CD4-positive, alpha-beta T cell treated with Interleukin-1 beta for 1 hour (primary cell): ENCODE measurements at places on chromosomes 7 and 10.

- DNase-seq, result no peak
Measured at GRCh38 chr7:46630031-46630430, 709.0 kb upstream of the IGFBP3 start.

- no peak for DNase-seq
Measured at GRCh38 chr7:146131701-146132100, 15.1 kb downstream of the CNTNAP2 start.

- no peak for DNase-seq
Measured at GRCh38 chr10:63977329-63977923, 456.2 kb downstream of the REEP3 start.

DNA sequence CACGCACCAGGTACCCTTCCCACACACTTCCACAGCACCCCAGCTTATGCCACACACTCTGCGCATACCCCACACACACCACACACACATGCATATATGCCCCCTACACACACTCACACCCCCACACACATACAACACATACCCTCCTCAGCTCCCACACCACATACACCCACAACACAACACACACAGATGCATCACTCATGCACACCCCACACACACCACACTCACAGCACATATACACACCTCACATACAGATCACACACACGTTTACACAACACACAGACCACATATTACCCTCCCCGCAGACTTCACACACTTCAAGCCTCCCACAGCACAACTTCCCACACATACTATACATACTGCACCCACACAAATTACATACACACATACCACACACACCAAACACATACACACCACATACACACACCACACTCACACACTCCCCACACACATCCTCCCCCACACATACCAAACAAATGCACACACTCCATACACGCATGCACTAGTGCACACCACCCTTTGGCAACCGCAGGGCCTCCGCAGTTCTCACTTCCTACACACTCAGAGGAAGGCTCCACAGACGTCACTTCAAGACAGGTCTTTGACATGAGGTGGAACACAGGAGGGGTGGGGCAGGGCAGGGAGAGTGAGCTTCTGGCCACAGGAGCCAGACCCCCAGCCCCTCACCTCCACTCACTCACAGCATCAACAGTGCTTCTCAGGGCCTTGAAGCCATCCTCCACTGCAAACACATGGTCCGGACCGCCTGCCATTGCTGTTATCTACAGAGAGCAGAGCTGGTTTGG is 18.5 kb upstream of the ANTXRL start:
- peak; percentile 18 for DNase-seq

- DNase-seq, result no peak
Measured at GRCh38 chr7:668139-668931, 58.2 kb upstream of the DNAAF5 start.

DNA sequence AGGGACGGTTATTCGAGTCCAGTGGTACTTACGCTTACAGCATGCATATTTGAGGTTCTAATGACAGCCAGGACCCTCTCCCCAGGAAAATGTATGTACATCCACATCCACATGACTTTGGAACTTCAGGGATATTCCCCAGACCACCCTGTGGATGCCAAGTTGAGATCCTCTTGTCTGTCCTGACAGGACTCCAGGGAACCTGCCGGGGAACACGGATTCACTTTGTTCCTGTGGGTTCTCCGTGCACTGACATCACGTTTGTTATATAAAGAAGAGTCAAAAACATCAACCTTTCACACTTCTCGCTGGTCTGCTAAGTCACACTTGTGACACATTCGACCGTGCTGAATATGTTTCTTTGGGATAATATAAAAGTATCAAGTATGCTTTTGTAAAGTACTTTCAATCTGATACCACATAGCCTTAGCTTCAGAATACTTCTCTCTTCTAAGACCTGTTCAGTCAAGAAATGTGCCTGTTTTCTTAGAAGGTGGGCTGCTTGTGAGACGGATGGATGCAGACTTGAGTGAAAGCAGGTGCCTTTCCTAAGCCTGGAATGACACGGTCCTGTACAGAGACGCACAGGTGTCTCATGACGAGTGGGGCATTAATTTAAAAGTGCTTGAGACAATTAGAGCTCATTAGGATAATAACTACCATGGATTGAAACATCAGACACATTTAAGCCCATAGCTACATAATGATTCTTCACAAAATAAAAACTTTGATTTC is 38.7 kb downstream of the CALML5 start:
- no peak for DNase-seq

- no peak for DNase-seq
Measured at GRCh38 chr10:23581906-23582450, 143.1 kb downstream of the OTUD1 start.

DNA sequence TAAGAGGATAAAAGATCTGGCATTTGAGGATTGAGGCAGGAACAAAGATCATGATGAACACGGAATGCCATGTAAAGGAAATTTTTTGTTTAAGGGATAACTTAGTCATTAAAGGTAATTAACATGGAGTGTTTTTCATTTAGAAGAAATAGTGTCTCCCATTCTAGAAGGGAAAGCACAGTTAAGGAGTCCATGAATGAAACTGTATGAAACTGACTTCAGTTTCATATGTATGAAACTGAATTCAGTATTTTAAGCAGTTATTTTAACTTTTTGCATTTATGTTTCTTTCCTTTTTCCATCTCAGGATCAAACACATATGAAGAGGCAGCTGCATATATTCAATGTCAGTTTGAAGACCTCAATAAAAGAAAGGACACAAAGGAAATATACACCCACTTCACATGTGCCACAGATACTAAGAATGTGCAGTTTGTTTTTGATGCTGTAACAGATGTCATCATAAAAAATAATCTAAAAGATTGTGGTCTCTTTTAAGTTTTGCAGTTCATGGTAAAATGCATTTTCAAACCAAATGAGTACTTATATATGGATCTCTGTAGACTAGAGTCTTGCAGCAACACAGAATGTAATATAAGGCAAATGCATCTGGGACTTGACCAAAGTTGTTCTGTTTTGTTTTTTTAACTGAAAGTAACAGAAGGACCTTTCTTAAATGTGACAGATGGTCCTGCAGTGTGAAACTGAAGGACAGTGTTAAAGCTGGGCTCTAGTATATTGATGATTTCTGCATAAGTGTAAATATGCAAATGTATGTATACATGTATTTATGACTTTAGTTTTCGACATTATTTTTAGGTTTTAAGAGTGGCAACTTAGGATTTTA is 82.6 kb downstream of the GNAI1 start:
- DNase-seq, result no peak

DNA sequence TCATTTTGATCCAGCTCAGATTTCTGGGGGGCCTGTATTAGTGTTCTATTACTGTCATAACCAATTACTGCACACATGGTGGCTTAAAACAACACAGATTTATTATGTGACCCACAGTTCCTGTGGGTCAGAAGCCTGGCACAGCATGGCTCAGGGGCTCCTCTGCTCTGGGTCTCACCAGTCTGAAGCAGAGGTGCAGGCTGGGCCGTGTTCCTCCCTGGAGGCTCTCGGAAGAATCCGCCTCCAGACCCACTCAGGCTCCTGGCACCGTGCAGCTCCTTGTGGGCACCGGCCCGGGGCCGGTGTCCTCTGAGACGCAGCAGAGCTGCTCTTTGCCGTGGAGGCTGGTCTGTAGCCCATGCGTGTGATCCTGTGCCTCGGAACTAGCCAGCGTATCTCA is 61.5 kb downstream of the RAMP3 start:
- no peak for DNase-seq

GRCh38 chr10:78649429-78649828 is 419.3 kb upstream of the ZMIZ1 start:
- DNase-seq, result no peak

GRCh38 chr7:132255898-132256297 is 320.4 kb downstream of the PLXNA4 start:
- DNase-seq, result no peak

DNA sequence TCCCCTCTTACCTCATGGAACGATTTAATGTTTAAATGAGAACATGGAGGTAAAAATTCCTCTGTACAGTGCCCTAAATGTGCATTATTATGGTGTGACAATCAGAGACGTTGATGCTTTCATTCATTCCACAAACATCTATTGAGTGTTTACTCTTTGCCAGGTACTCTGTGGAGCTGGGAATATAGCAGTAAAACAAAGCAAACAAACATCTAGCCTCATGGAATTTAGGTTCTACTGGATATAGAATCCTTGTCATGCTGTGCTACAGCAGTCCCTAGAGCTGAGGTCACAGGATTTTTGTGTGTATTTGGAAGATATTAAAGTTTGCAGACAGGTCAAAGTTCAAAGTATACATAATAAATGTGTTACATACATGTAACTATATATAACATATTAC is 140.7 kb downstream of the CUBN start:
- no peak for DNase-seq

DNA sequence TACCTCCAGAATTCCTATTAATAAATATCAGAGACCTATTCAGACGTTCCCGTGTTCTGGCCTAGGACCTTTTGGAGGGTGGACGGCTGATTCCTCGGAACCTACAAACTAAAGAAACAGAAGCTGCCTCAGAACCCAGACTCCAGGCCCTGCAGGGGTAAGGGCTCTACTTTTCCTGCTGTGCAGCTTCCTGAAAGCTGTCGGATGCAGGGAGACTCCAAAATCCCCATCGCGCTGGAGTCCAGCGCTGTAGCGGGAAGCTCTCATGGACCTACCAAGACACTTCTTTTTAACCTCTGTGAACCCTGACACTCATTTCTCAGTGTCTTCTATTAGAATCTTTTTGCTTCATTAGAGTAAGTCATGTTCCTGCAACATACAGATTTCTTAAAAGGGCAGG is 244.5 kb upstream of the PITRM1 start:
- no peak for DNase-seq

DNA sequence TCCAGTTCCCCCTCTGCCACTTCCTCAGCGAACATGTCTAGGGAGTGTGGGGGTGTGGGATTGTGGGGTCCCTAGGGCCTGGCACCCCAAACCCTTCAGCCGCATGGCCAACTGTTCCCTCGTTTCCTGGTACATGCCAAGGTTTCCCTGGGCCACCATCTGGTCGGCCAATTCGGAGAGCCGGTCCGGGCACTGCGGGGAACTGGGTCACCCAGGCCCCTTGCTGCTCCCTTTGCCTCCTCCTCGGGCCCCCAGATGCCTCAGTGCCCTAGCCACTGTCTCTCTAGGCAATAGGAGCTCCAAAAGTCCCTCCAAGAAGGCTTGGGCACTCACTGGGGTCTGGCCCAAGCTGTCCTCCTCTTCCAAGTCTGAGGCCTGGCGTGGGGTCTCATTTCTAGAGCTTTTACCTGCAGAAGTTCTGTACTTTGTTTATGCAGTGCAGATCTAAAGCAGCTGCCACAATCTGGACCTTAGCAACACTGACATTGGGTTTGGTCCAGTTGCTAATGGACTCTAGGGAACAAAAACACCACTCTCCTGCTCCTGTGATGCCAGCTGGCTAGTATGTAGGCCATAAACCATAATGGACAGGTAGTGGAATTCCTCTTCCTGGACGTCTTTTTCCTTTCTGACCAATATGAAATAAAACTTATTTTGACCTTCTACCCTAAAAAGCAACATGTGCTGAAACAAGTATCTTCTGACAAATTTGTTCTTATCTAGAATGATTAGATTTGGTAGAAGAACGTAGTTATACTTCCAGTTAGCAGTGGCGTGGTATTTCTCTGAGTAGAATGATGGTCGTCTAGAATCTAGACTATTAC is 172.9 kb downstream of the LRRC4 start:
- DNase-seq, result no peak

- no peak for DNase-seq
Measured at GRCh38 chr7:2098056-2098455, 134.7 kb downstream of the MAD1L1 start.

DNA sequence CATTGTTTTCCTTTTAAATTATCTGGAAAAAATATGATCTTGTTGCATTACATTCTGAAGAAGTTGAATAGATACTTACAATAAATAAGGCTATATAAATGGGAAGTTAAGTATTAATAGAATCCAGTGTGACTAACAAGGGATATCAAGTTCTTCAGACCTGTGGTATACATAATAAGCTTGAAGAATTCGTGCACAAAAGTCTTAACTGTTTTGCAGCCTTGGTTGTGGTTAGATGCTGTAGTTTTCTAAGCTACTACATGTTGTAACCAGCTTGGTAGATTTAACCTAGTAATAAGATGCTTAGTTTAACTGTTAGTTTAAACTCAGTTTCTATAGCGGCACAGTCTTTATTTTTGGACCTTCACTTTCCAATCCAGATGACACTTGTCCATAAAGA is 106.2 kb upstream of the GLCCI1 start:
- no peak for DNase-seq

- DNase-seq, result no peak
Measured at GRCh38 chr7:38000272-38000671, 79.8 kb downstream of the EPDR1 start.

DNA sequence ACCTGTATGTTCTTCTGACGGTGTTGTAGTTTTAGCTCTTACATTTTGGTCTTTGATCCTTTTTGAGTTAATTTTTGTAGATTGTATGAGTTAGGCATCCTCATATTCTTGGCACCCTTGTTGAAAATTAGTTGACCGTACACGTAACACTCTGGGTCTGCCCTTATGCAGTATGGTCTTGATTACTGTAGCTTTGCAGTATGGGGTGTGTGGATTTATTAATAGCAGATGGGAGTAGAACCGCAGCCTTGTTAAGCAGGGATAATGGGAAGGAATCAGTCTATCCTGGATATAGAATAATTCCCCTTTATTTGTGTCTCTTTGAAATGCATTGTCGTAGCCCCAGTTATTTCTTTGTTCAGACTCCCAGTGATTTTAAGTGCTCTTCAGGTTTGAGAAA is 95.5 kb downstream of the UBE3C start:
- no peak for DNase-seq

GRCh38 chr10:128055061-128055868 is 71.0 kb downstream of the MKI67 start:
- DNase-seq, result no peak

DNA sequence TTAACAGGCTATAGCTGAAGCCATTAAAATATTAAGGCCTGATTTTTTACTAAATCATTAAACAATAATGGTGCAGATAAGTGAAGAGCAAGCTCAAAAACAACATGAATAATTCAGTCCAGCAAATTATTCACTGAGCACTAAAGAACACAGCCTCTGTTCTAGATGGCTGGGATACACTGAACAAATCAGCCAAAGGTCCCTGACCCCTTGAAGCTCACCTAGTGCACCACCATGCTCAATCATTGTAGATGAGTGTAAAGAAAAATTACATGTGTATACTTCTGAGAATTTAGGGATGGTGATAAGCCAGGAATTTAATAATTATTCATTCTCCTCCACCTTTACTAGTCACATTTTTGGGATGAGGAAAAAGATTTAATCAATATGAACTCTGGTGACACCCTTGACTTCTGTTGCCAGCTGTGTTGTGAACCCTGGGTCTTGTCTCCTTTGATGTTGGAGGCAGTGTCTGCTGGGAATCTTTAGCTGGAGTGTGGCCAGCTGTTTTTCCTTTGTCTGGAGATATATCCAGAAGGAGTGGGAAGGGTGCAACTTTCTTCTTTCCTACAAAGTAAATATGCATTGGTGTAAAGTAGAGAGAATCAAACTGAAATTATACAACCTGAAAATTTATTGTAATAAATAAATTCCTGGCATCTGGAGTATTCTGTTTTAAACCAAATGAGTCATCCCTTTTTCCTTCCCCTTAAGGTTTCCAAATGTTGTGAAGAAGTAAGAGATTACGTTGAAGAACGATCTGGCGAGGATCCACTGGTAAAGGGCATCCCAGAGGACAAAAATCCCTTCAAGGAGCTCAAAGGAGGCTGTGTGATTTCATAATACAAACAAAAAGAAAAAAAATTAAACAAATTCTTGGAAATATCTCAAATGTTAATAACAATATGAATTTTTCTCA is 4.0 kb downstream of the GNGT1 start:
- DNase-seq, result no peak

GRCh38 chr10:113287592-113287991 is 265.3 kb upstream of the HABP2 start:
- DNase-seq, result no peak

- DNase-seq, result no peak
Measured at GRCh38 chr7:109456116-109456515, 886.4 kb downstream of the DNAJB9 start.
